NT2/D1 (cell line): ENCODE measurements at places on chromosomes 6 and 20.

- DNase-seq: peak; percentile 15
These were observed 42.8 kb upstream of the DYNLRB1 start for GRCh38 chr20:34473262-34473883.

GRCh38 chr6:32890831-32891230 lies 36.8 kb downstream of the PSMB9 start:
- no peak for DNase-seq

DNA sequence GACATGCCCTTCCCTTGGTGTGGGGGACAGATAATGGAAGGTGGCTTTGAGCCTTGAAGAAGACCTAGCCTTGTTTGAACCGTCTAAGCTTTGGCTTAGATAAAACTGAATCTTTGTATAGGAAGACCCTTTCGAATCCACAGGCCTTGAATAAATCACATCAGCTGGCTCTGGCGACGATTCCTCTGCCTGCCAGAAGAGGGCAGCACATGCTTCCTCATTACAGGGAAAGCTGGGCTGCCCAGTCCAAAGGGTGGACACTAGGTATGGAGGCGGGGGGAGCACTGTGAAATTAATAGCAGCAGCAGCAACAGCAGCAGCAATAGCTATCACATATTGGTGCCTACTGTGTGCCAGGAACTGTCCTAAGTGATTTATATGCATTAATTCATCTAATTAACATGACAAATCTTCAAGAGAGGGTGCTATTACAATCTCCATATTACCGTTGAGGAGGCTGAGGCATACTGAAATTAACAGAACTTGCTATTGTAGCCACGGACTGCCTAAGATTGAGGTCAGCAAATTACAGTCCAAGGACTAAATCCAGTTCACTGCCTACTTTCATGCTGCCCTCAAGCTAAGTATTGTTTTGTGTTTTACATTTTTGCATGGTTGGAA lies 85.1 kb downstream of the CLIC5 start:
- DNase-seq: no peak

- no peak for DNase-seq
These were observed 9.8 kb upstream of the MAPK13 start for GRCh38 chr6:36120539-36120938.

DNA sequence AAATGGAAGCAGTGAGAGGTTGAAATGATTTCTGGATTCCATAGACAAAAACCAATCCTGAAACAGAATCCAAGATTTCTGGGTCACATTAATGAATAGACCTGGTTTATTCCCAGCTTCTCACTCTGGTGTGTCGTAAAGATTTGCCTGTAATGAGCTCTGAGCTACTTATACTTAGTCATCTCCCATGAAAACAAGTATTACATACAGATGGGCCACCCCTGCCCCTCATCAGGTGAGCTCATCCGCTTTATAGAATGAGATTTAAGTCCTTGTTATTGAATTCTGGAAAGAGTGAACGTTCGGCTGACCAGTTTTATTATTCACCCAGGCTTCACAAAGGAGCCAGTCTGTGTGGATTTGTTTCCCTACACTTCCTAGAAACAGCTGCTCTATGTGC lies 47.1 kb upstream of the TMEM181 start:
- no peak for DNase-seq
